ENCODE measurements at places on chromosomes 12 and 14.

DNA sequence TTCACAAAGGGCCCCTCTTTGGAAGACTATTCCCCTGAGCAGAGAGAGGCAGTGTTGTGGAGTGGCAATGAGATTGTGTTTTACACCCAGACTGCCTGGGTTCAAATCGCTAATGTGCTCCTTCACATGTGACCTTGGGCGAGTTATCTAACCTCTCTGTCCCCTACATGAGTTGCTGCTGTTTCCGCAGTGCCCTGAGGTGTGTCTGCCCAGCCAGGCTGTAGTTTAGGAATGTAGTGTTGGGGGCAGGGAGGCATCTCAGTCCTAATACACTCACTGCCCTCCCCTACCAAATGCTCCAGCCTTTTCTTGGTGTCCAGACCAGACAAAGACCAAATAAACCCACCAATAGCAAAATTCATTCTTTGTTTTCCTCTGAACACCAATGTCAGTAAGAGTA, 78.6 kb downstream of the SLC24A4 start:
- DNase-seq: no peak

GRCh38 chr12:19166387-19166786, 36.9 kb downstream of the PLEKHA5 start:
- no peak for DNase-seq

DNA sequence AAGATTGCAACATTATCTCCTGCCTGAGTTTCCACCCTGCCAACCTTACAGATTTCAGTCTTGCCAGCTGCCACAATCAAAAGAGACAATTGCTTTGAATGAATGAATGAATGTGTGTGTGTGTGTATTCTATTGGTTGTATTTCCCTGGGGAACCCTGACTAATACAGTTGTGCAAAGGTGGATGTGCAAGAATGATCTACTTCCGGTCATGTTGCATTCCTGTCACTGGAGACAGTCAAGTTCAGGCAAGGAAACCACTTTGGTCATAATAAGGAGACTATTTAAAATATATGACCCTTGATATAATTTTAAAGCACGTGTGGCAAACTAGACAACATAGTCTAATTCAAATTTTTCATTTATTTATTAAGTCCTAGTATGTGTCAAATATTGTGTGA, 13.1 kb downstream of the RERG start:
- DNase-seq: no peak

GRCh38 chr14:50763382-50764007, 67.5 kb downstream of the NIN start:
- DNase-seq: no peak

Data from GM12878 (cell line).